ENCODE measurements at places on chromosomes 2 and 18.

- DNase-seq, result no peak
Observed at GRCh38 chr18:58196164-58196563, 152.1 kb downstream of the NEDD4L start.

GRCh38 chr2:83459456-83459855, 999.6 kb downstream of the SUCLG1 start:
- DNase-seq, result no peak

DNA sequence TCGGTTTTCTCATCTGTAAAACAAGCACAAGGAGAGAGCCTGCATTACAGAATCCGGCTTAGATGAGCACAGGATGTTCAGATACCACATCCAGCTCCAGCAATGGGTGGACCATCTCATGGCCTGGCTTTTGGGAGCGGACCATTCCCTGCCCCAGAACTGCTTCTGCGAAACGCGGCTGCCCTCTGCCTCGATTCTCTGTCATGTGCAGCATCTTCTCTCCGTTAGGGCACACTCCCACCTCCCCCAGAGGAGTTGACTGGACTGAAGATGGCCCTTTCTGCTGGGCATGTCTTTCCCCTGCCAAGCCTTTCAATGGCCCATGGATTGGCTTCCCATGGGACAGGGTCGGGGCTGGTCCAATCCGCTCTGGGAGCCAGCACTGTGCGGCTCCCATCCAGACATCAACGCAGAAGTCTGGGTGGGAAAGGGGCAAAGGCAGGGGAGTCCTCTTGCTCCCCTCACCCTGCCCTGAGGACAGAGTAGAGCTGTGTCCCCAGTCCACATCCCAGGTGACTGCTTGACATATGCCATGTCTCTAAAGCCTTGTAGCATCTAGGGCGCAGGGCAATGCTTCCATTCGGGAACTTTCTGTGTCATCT, 14.3 kb upstream of the FAHD2A start:
- no peak for DNase-seq

DNA sequence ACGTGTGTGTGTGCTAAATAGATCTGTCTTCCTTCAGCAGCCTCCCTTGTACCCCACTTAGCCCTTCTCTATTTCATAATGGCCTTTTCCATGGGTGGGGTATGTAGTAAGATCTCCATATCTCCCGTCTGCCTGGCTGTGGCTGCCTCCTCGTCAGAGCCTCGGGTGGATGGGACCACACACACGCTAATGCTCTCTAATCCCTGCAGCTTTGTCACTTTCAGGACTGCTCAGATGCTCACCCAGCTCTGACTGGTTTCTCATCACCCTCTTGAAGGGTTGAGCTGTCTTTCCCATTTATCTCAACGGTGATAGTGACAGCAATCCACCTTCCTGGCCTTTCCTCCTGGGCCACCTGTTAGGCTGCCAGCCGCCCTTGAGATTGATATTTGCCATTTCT, 95.3 kb downstream of the DCC start:
- peak; percentile 95 for DNase-seq

DNA sequence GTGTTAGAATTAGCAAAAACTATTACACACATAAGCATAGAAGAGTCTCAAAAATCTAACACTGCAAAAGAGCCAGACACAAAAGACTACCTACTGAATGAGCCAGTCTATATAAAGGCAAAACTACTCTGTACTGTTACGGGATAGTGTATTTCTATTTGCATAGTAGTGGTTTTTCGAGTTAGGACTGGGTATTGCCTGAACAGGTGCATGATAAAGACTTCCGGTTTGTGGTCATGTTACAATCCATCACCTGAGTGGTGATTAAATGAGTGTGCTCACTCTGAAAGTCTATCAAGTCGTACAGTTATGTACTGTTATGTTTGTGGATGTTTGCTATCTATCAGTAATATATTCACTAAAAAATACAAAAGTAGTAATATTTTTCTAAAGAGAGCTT, 523.3 kb upstream of the SYT4 start:
- no peak for DNase-seq

DNA sequence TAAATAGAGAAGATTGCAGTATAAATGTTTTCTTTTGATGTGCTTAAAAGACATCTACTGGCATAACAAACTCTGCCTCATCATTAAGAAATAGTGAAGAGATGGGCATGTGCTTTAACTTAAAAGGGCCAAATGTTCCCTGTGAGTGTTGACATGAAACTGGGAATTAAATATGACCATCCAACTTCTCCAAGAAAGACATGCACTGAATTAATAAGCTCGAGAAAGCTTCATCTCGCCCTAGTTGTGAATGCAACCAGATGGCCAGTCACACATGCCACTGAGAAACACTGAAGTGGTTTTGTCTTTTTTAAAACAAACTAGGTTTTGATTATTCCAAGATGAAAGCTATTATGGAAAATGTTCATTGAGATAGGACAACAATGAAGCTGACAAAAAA, 479.2 kb downstream of the RIT2 start:
- DNase-seq, result no peak

DNA sequence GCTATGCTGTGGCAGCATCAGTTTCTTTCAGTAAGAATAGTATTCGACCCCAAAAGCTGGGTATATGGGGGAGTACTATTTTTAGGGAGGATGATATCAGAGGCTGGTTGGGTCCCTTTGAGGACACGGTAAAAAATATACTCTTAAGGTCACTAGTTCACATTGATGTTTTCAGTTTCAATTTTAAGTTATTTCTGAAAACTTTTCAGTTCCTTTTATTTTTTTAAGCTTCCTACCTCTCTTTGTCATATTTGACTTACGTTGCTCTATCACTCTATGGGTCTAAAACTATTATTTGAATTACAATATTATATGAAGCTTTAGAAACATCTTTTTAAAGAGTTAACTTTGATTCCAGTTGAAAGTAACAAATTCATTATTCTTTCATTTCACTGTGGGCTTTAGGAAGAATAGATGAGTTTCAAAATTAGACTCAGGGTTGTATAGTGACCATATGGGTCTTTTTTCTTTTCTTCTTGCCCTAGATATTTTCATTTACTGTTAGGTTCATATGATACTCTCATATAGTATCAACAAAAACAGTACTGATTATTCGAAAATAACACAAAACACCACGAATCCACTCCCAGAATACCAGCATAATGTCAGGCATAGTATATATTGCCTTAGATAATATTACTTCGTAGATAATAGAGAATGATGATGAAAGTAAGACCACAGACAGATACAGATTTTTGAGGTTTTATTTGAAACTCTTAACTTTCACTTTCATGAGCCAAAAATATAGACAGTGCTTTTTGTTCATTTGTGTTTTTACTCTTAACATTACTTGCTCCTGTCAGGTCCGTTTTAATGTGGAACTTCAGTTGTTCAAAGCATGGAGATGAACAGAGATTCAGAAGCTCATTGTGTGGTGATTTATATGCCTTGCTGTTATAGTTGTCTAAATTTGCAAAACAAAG, 9.8 kb downstream of the RMDN2 start:
- DNase-seq, result no peak

- no peak for DNase-seq
Observed at GRCh38 chr2:158828378-158829164, 33.5 kb downstream of the DAPL1 start.

- DNase-seq, result no peak
Observed at GRCh38 chr2:232418056-232418455, 11.4 kb downstream of the ALPG start.

DNA sequence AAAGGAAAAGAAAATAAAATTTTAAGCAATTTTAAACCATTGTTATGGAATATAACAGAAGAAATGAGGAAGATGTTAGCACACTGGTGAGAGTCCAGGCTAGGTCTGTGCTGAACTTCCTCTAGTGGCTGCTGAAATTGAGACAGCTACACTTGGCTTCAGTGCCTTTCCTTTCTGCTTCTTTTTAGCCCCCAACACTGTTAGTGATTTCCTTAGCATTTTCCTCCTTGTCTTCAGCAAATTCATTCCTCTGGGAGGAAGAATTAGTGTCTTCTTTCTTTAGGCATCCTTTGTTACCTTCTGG, 47.6 kb downstream of the ITGAV start:
- DNase-seq, result no peak

- no peak for DNase-seq
Observed at GRCh38 chr2:179348906-179349305, 84.3 kb upstream of the SESTD1 start.

- no peak for DNase-seq
Observed at GRCh38 chr2:147482111-147482895, 362.5 kb upstream of the ACVR2A start.

GRCh38 chr2:231394211-231395141, 1.0 kb upstream of the B3GNT7 start:
- no peak for DNase-seq

DNA sequence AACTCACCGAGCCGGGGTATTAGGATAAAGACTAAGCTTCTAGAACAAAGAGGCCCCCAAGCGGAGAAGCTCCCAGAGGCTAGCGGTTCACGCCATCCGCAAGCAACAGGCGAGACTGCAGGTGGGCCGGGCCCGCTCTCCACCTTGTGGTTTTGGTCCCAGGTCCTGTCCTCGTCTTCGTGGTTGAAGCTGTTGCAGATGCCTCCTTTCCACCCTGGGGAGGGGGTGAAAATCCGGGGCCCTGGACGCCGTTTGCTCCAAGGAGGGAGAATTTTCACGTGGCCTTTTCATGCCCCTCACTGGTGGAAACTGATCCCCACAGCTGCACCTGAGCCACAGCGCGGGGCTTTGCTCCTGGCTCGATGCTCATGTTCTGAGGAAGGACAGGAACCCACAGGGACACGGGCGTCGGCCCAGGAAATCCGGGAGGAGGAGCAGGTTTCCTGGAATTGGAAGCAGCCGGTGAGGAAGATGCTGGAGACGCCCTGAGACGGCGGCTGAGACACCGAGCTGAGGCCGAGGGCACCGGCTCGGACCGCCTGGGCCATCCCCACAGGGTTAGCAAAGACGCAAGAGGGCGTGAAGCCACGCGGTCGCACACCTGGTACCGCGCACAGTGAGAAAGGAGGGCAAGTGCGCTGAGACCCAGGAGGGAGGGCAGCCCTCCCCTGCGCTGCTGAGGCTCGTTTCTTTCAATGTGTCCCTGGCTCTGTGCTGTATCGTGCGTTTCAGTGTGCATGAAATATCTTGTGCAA, 54.7 kb upstream of the SALL3 start:
- no peak for DNase-seq

DNA sequence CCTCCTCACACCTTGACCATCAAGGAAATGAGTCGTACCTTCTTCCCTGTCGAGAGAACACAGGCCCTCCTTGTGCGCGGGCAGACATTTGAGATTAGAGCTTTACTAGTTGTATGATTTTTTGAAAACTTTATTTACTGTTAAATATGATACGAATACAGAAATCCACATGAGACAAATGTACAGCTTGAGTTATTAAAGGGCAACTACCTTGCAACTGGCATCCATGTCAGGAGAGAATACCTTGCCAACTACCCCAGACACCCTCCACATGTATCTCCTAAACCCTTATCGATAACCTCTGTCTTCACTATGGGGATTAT, 28.3 kb downstream of the KLHL23 start:
- no peak for DNase-seq

DNA sequence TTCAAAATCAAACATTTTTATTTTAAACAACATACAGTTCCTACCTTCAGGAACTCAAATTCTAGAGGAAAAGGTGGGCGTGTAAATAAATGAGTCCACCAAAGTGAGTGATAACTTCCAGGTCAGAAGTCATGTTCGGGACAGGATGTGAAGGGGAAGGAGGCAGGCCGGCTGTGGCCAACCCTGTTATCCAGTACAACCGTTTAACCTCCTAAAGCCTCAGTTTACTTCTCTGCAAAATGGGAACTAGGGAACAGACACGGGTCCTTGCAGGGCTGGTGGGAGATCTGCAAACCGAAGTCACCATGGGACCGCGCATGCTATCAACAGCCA, 373 bp downstream of the EIPR1 start:
- DNase-seq, result no peak

- no peak for DNase-seq
Observed at GRCh38 chr18:63550068-63550467, 7.9 kb downstream of the SERPINB12 start.

GRCh38 chr18:35680139-35680551, 98.6 kb downstream of the GALNT1 start:
- no peak for DNase-seq

DNA sequence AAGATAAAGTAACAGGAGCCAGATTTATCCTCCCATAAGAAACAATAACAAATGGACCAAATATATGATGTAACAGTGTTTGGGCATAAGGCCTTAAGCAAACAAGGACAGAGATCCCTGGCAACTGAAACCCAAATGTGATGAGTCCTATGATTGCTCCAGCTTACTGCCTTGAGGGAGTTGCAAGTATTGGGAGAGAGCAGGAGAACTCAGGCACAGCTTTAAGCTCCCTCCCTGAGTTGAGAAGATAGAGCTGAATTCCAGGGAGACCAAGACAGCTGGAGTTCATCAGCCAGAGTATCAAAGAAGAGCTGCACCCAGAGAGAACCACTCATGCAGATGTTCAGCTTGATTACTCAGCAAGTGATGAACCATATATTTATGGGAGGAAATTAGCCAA, 814.5 kb upstream of the RAB6C start:
- no peak for DNase-seq

- no peak for DNase-seq
Observed at GRCh38 chr2:3321825-3322224, 55.8 kb downstream of the EIPR1 start.

DNA sequence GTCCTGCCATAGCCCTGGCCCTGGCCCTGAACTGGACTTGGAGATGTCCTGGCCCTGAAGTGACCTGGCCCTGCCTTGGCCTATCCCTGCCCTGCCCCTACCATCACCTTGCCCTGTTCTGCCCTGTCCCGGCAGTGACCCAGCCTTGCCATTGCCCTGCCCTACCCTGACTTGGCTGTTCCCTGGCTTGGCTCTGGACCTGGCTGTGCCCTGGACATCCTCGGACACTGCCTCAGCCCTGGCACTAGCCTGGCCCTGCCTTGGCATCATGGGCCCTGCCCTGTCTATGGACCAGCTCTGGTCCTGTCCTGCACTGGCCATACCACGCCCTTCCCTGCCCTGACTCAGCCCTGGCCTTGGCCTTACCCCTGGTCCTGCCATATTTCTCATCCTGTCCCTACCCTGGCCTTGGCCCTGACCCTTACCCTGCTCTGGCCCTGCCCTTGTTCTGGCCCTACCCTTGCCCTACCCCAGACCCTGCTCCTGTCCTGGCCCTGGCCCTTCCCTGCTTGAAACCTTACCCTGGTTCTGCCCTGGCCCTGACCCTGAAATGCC, 6.1 kb upstream of the ANKRD62 start:
- DNase-seq, result no peak

GRCh38 chr2:183998041-183998796, 600.1 kb upstream of the ZNF804A start:
- DNase-seq, result no peak

Measured in WERI-Rb-1 (cell line).